SJSA1 (cell line): ENCODE measurements at places on chromosomes 3 and 15. TPM values are rescaled to one million over a fixed set of nuclear protein-coding genes. Genes with fewer than 3 reads are reported as not detected.

Gene APPL1
- total RNA-seq: 12.6 and 18.7 TPM in 2 replicates

DNA sequence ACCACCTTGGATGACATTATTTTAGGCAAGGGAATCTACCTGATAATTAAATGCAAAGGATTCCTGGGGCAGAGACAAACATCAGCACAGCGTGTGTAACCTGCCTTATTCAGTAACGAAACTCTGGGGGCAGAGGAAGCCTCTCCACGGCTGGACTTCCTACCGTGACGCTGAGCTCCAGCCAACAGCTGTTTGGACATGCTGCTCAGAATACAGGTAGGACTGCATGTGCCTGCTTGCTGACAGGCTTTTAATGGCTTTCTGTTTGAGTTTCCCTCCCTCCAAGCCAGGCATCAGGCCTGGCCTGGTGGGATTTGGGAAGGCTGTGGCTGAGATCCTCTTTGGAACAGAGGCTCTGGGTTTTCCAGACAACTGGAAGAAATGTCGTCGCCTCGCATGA lies 150.6 kb downstream of the ADAMTS17 start:
- no peak for DNase-seq

DNA sequence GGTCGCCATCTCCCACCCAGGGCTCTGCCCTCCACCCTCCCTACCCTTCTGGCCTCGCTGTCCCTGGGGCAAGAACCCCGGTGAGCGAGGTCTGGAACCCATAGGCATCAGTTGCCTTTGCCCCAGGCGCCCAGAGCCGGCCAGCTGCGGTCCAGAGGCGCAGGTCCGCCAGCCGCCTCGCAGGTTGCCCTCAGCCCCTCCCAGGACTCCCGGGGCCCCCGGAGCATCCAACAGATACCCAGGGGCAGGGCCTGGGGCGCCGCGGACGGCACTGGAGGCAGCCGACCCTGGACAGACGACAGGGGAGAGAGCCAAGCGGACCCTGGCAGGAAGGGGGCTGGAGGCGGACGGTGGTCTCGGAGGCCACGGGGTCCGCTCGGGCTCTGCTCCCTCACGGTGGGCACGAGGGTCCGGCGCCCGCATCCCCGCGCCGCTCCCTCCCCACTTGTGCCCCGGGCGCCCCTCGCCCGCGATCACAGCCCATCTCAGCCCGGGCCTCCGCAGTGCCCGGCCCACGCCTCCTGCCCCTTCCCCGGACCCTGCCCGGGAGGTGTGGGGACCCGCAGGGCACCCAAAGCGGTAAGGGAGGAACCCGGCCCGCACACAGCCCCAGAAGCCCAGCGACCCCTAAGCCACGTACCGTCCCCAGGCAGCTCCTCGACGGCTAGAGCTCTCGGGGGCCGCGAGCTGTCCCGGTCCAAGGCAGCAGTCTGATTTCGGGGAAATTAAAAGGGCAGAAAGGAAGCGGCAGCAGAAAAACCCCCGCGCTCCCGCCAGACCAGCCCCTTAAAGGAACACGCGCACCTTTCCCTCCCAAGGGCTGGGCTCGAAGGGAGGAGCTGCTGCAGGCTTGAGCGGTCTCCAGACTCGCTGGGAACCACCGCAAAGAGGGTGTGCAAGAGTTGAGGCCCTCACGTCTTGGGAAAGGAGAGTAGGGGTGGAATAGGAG lies at the start of gene HAPLN3:
Gene HAPLN3, minus strand, starts transcription at position 726 of the 949 bp plus-strand sequence. CDS start 8,246 bp downstream, outside the sequence.
- DNase-seq: peak; percentile 34

GRCh38 chr3:191761906-191762305 lies 300.9 kb downstream of the PYDC2 start:
- no peak for DNase-seq

- DNase-seq: no peak
Measured at GRCh38 chr3:175288621-175289020, 429.5 kb downstream of the NAALADL2 start.

GRCh38 chr3:69986419-69986818 lies 13.1 kb upstream of the SAMMSON start:
- DNase-seq: no peak
